Stimulated activated CD4-positive, alpha-beta T cell treated with anti-CD3 and anti-CD28 coated beads, Interleukin-1b, Interleukin-23, amount 100 ng/mL, for 1 hour (primary cell): ENCODE measurements at places on chromosomes 2 and 18.

DNA sequence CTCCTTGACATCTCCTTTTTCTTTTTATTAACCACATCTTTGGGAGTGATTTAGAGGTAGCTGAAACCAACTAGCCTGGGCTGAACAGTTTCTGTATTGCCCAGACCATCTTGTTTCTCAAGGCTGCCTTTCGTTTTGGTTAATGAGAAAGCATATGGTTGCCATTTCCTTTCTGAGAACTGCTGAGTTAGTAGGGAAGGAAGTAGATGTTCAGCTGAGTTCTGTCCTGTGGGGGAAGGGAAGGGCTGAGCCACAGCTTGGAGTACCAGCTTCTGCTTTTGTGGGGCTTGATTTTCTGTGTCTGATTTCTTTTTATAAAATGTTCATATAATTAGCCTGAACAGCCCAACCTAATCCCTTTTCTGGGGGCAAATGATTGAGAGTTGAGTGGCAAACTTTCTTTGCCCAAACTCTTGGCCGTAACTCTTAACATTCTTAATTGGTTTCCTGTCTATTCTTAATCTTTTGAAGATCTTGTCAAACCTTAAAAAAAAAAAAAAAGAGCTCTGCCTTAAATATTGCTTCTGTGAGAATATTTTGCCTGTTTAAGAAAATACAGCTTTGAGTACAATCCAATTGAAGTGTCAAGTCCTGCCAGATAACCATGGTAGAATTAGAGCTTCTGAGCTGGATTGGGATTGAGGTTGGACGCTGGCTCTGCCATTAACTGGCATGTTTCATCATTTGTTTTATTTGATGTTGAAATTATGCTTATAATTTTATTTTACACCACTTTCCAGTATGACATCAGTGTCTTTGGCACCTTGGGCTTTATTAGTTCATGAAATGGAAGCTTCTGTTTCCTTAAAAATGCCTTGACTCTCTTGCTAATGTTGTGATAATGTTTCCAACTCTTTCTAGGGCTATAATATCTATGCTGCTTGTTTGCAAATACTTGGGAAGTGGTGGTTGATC lies 1.9 kb upstream of the NABP1 start:
- DNase-seq: no peak

GRCh38 chr2:169771612-169772011 lies 27.1 kb upstream of the SSB start:
- no peak for DNase-seq

GRCh38 chr2:47785986-47786385 lies 3.0 kb downstream of the MSH6 start:
- DNase-seq: no peak

DNA sequence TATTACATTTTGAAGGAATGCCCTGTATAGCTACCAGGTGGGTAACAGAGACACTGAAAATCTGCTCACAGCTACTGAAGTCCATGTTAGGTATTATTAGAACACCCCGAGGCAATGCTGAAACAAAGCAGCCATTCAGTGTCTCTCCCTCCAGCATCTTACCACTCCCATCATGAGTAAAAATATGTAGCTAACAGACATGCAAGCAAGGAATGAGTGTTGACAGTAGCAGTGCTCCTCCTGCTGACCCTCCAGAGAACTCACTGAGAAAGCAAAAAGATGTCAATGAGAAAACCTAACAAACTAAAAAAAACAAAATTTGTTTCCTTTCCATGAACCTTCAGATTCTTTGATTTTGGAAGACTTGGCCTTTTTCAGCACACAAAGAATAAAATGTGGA lies 393.9 kb downstream of the LRRTM1 start:
- DNase-seq: no peak

DNA sequence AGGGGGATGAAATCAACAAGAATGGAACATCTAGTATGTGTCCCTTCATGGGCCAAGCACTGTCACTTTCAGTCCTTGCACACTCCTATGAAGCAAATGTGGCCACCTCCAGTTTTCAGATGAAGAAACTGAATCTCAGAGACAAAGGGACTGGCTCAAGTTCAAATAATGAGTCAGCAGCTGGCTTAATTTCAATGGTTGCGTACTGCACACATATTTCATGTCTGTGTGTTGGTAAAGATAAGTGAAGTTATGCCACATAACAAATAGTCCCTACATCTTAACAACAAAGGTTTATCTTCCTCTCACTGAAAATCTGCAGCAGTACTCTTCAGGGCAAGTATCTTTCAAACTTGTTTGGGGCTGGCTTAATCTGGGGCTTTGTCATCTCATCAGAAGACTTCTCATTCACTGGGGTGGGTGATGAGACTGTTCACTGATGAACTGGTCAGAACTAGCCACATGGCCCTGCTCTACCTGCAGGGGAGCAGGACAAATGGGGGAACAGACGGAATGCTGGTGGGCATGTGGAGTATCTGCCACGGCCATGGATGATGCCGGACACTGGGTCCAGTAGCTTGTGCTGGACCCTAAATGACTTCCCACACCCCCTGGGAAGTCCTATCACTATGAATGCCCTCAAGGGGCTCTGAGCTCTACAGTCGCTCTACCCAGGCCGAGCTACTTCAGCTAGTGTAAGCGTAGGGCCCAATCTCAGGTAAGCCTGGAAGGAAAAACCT lies 263.2 kb downstream of the CYP26B1 start:
- DNase-seq: no peak

GRCh38 chr18:32261003-32261402 lies 71.2 kb downstream of the MEP1B start:
- no peak for DNase-seq

- no peak for DNase-seq
Measured at GRCh38 chr18:36769611-36770314, 59.0 kb downstream of the TPGS2 start.

DNA sequence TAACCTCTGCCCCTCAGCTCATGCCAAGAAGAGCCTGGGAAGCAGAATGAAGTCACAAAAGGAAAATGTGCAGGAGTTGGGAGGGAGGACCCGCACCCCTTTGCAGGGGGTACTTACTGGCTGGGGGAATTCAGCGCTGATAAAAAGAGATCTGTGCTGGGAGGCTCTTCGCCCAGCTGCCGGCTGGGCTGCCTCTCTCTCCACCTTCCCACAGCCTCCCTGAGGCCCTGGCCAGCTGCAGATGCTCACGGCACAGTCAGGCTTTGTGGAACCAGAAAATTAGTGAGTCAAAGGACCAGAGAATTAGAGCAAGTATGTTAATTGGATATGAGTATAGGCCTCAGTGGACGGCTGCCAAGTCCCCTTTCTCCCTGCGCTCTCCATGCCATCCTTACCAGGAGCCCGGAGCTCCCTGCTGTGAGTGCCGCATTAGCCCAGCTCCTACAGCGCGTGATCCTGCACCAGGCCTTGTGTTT lies 181.7 kb upstream of the SH3BP4 start:
- no peak for DNase-seq

DNA sequence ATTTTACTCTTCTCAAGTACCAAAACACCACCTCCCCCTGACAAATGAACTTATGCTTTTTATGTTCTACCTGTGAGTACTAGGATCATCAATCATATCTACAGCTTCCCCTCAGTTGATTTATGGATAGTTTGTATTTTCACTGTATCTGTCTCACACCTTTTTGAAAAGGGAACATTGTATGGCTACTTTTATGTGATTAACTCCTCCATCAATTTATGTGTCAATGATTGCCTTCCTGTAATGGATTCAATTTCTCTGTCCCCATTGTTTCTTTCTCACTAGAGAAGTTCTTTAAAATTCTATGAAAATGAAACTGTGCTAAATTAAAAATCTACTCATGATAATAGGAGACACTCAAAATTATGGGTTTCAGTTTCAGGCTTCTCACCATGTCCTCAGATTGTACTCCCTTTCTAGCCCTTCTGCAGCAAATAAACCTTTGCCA lies 935.0 kb downstream of the TRIB2 start:
- no peak for DNase-seq

- no peak for DNase-seq
Measured at GRCh38 chr2:39937621-39938020, 158.6 kb upstream of the THUMPD2 start.

DNA sequence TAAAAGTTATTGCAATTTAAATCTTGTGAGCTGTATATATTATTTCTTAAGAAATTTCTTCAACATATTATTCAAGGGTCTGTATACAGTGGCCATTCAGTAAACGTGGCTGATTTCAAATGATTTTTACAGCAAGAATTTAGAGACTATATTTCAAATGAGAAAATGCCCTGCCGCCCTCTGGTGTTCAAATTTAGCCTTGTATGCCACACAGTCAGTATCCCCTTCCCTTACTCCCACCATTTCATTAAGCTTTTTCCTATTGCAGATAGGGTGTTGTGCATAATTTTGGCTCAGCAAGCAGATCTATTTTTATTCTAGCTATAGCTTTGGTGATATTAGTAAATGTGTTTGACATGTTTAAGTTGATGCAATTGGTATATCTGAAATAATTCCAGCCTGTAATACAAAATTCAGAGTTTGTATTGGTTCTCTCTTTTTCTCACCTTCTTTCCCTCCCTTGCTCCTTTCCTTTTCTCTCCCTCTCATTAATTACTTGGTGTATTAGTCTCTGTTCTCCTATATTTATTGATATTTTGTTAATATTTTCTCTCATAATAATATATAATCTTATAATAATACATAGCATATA lies 22.8 kb upstream of the SCN7A start:
- no peak for DNase-seq

- no peak for DNase-seq
Measured at GRCh38 chr2:8743261-8743660, 61.4 kb downstream of the ID2 start.

DNA sequence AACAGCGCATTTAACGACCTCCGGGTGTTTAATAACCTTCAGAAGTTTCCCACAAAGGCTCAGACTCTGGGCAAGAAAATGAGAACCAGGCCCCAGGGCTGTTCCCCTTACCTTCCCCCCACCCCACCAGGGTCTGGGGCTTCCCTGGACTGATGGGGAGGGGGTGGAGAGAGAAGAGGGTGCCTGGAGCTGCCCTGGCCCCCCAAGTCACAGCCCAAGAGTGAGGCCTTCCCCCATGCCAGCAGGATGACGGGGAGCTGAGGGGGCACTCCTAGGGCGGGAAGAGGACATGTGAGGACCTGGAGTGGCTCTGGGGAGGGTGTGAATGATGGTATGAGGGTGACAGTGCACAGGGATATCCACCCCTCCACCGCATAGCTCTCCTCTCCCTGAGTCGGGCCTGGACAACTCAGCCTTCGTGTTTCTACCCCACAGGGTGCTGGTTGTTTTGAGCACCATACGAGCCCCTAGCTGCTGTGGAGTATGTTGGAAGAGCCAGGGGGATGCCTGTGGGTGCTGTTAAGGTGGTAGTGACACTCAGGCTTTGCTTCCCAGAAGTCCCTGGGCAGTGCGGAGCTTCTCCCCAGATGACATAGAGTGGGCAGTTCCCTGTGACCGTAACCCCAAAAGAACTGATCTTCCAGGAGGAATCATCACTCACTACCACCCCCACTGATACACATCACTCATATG lies 3.9 kb downstream of the PKDCC start:
- no peak for DNase-seq

- no peak for DNase-seq
Measured at GRCh38 chr2:207409517-207409916, 120.2 kb upstream of the CREB1 start.

- DNase-seq: no peak
Measured at GRCh38 chr2:11406267-11406957, 59.5 kb downstream of the E2F6 start.

DNA sequence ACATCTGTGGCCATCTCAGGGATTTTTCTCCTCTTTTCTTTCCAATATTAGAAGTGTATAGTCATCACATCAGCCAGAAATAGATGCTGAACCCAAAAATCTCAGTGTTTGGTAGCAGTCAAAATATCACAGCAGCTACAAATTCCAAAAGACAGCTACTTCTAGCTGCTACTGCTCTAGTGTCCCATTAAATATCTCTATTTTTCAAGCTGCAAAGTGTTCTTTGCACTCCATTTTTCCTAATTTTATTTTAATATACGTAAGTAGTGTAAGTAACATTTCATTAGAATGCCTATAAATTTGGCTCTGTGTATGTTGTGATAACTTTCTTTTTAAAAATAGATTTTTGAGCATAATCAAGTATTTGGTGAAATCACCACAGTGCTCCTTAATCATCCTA lies 967.3 kb downstream of the BCL11A start:
- no peak for DNase-seq

DNA sequence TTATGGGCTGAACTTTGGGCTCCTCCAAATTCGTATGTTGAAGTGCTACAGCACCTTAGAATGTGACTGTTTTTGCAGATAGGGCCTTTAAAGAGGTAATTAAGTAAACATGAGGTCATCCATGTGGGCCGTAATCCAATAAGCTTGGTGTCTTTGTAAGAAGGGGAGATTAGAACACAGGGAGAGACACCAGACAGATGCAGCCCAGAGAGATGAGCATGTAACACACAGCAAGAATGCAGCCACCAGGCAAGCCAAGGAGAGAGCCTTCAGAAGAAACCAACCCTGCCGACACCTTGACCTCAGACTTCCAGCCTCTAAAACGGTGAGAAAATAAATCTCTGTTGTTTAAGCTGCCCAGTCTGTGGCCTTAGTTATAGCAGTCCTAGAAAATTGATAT lies 74.3 kb downstream of the HRH4 start:
- no peak for DNase-seq

- DNase-seq: no peak
Measured at GRCh38 chr2:196086517-196087368, 18.1 kb upstream of the DNAH7 start.

- no peak for DNase-seq
Measured at GRCh38 chr2:181642086-181642485, 14.8 kb downstream of the CERKL start.

DNA sequence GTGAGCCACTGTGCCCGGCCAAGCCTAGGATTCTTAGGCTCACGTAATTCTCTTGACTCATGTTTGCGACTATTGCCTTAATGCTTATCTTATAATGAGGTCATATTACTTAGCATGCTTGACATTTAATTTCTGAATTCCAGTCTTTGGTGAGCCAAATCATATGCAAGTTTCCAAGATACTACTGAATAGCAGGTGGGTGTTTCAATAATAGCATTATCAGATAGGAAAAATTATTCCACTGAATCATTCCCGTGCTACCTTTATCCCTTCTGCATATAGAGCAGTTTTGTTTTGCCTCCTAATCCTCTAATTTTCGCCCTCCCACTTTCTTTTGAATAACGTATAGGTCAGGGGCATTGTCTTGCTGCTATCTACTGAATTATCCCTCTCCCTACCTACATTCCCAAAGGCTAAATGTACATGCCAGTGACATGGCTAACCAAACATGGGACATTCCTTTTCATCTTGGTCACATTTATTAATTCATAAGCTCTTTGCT lies 4.9 kb downstream of the DAW1 start:
- DNase-seq: no peak

GRCh38 chr2:172480301-172481218 lies 53.2 kb downstream of the ITGA6 start:
- DNase-seq: no peak
